ENCODE measurements at places on chromosomes 2 and 18.

GRCh38 chr2:119940856-119941255 lies 72.0 kb upstream of the EPB41L5 start:
- no peak for DNase-seq

DNA sequence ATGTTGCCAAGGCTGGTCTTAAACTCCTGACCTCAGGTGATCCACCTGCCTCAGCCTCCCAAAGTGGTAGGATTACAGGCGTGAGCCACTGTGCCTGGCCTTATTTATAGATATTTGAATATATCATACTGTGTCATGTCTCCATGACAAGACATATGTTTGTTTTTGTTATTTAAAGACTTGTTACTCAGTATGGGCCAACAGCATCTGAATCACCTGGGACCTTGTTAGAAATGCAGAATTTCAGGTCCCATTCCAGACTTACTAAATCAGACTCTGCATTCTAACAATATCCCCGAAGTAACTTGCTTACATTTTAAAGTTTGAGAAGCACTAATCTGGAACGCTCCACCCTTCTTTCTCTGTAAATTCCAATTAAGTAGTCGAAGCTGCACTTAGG lies 33.2 kb downstream of the RPE start:
- DNase-seq, result no peak

GRCh38 chr2:207558079-207558491 lies 28.3 kb downstream of the CREB1 start:
- no peak for DNase-seq

DNA sequence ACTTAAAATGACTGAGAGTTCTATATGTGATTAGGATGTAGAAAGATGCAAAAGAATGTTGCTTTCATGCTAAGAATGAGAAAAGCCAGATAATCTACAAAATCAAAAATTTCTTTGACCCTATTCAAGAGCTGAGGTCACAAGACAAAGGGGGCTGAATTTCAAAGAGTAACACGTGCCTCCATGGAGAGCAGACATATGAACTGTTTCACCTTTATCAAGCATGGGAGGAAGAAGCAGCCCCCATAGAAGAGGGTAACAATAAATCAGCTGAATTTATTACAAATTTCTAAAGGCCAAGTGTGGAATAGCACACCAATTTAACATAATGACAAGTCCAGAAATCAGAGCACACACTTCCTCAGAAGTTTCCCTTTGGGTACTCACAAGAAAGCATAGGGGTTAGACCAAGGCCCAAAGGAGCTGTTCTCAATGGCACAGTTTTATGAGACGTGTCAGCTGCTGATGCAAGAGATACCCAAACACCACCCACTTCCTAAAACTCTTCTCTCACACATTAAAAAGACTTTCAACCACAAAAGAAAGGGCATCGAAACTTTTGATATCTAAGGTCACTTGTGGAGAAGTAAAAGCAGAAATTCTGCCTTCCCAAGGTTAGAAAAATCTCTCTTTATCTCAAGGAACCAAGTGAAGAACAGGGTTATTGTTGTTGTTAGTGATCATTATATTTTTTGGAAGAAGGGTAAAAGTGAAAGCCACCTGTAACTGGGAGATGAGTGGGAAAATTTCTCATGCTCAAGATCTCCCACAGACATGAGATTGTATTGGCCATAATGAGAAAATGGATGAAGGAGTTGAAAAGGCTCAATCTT lies 950.1 kb downstream of the TRIB2 start:
- DNase-seq, result no peak

DNA sequence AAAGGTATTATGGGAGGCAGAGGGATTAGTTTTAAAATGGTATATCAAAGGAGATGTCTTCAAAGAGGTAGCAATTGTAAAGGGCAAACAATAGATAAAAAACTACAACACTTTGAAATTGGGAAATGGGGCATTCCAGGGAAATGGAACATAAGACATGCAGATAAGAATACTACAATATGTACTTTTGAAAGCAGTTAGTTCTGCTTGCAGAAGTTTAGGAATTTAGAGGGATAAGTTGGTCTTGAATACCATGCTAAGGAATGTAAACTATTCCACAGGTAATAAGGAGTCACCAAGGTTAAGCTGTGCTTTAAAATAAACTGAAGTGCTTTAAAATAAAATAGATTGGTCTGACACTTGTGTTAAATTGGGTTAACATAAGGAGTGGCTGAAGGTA lies 571.7 kb upstream of the ACVR2A start:
- DNase-seq, result no peak

DNA sequence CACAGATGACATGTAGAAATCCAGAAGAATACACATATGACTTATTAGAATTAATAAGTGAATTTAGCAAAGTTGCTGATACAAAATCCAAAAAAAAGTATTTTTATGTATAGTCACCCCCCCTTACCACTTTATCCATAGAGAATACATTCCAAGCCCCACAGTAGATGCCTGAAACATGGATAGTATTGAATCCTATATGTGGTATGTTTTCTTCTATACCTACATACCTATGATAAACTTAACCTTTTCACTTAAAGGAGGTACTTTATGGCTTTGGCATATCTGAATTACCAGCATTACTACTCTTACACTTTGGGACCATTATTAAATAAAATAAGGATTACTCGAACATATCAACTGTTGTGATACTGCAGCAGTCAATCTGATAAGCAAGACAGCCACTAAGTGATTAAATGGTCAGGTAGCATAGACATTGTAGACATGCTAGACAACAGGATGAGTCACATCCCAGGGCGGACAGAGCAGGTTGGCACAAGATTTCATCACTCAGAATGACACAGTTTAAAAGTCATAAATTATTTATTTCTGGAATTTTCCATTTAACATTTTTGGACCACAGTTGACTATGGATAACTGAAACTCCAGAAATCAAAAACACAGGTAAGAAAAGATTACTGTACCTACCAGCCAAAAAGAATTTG lies 208.2 kb upstream of the CHAC2 start:
- DNase-seq, result no peak

DNA sequence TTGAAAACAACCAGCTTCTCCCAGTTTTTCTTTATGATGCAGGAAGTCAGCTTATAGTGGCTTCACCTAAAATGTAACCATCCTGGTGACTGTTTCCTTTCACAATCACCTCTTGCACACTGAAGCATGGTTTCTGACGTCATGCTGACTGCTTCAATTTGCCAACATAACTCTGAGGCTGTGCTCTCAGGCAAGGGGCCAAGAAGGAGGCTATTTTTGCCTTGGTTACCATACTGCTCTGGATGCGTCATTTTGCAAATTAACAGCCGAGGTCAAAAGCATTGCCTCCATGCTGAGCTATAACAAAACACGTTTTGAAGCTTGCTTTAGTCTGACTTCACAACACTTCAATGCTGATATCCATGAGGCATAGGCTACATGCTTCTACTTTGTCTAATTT lies 397.8 kb downstream of the METTL4 start:
- DNase-seq, result no peak

DNA sequence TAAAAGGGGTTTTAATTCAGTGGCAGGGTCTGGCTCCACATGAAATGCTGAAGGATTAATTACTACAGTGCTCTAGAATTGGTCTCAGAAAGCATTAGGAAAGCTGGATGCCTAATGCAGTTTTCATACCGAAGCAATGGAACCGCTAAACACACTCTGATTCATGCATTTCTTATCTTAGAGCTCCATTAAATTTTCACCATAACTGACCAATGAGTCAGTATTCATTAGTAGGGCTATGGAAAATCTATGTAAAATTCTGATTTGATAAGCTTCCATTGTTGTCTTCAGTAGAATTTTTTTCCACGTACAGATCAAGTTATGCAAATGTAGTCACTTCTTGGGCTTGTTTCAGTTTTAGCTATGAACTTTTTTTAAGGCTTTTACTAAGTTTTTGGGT lies 359.9 kb downstream of the ARHGAP15 start:
- no peak for DNase-seq

DNA sequence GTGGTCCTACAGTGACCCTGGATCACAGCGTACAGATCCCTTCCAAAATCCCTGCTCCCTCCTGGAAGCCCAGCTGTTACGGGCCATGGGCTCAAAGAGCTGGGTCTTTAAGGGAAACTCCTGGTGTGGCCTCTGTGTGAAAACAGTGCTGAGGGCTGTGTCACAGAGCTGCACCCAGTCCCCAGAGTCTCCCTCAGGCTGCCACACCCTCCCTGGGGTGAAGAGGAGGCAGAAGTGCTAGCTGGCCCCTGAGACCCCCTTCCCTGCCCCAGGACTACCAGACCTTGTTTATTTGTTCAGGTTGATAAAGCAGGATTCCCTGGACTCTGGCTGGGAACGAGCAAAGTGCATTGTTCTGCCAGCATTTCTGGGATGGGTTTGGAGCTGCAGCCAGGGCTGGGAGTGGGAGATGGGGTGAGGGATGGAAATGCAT lies 7.7 kb downstream of the ATOH8 start:
- no peak for DNase-seq

GRCh38 chr2:113966832-113967231 lies 76.9 kb downstream of the ACTR3 start:
- DNase-seq, result no peak

DNA sequence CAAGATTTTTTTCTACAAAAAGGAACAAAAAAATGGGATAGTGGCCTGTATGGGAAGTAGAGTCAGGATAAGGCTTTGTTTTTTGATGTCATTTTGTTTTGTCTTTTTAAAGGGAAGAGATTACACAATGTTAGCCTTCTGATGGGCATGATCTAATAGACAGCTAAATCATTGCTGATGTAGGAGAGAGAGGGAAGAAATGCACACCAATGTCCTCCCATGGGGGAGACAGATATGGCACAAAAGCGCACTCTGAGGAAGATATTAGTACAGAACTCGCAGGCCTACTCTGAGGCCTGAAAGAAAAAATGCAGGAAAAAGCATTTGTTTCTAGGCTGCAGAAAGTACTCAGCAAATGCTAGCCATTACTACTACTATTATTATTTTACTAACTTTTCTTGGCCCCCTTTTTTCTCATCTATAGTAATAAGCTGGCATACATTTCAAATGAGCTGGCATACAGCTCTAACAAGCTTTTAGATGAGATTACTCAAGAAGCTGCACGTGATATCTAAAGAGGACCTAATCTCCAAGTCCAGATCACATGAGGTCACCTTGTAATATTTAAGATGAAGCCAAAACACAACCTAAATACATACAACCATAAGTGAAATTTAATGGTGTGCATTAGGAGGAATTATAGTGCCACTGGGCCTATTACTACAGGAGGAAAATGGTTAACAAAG lies 269.4 kb upstream of the TANK start:
- DNase-seq, result no peak

DNA sequence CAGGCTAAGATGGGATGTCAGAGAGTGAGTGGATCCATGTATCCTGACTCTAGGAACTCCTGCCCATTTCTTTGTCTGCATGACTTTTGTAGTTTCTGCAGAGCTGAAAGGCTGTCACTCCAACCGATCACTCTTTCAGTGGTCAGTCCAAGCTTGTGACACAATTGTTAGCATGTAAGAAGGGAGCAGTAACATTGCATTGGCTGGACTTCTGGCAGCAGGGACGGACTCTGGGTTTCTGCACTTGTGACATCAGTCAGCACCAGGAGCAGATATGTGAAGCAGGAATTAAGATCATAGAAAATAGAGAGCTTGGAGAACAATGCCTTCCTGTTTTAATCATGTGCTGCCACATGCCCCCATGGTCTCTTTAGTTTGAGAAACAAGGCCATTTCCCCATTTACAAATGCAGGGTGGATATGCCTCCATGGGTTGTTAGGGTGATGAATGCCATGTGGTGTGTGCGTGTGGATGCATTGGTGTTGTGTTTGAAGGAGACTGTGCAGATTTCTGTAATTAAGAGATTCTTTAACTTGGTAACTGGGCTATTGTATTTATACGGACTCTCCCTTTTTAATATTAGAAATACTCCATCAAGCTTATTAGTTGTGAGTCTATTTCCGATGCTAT lies 214.3 kb upstream of the EPHA4 start:
- DNase-seq, result no peak

GRCh38 chr2:227615906-227616305 lies 1.3 kb upstream of the SCYGR3 start:
- peak; percentile 27 for DNase-seq

DNA sequence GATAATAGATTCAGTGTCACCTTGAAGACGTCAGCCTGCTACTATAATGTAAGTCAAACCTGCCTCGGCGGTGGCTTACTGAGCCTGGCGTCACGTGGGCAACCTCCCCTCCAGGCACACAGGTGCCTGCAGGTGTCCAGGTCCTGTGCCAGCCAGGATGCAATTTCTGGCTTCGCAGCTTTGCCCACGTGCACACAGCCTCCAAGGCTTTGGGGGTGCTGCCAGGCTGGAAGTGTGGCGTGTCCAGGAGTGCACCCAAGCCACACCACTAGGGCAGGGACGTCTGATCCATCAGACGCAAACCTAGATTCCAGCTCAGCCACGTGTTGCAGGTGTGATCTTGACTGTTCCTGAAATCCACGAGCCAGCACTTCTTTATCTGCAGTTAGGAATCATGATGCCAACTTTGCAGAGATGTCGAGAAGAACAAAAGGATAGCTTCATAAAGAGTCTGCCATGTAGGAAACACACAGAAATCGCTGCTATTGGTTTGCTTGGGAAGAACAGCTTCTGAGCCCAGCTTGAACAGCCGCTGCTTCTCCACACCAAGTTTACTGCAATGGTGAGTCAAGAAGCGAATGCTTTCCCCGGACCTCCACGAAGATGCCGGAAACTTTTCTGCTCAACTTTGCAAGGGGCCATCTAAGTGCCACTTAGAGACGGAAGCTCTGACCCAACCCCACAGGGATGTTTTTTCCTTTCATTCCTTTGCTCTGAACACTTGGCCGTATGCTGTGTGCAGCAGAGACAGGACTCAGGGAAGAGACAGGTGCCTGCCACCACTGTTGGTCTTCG lies 84.2 kb upstream of the SALL3 start:
- DNase-seq, result no peak

DNA sequence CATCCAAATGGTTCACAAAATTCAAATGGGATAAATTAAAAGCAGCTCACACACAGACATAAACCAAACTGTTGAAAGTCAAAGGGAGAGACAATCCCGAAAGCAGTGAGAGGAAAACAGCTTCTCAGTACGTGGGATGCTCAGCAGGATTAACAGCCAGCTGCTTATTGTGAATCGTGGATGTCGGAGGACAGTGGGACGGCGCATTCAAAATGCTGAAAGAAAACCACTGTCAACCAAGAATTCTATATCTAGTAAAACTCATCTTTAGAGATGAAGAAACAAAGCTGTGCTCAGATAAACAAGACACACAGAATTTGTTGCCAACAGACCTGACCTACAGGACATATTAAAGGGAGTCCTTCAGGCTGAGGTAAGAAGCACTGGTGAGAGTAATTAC lies 102.9 kb downstream of the NFATC1 start:
- DNase-seq, result no peak

GRCh38 chr18:8893628-8894231 lies 188.4 kb downstream of the MTCL1 start:
- no peak for DNase-seq

GRCh38 chr2:102593516-102593915 lies 25.8 kb upstream of the SLC9A2 start:
- no peak for DNase-seq

- no peak for DNase-seq
Measured at GRCh38 chr18:22694954-22695353, 238.2 kb upstream of the RBBP8 start.

Measured in Ammon's horn (tissue), 1 donor.